Activated T-helper 1 cell treated with anti-CD3 and anti-CD28 coated beads, Interleukin-2, amount 50 U/mL, for 16 hours (primary cell): ENCODE measurements at places on chromosomes 3 and 15.

GRCh38 chr15:59457103-59457502 is 19.1 kb downstream of the FAM81A start:
- DNase-seq = no peak

DNA sequence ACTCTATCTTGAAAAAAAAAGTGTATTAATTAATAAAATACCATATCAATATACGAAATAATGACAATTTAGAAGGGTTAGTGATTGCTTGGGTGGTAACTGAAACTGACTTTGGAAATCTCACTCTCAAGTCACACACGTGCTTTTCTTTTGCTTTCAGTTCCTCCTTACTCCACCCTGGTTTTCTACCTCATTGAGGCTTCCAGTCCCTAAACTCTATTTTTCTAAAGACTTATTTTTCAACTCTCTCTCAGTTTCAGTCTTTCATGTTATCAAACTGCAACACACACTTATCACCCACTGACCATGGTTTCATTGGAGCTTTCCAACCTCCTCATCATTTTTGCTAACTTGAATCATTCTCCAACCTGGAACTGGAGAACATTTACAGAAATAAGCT is 23.5 kb downstream of the IL12A start:
- no peak for DNase-seq

- no peak for DNase-seq
These were observed 378.9 kb upstream of the ALCAM start for GRCh38 chr3:104987859-104988258.

- DNase-seq = no peak
These were observed 99.3 kb downstream of the SENP2 start for GRCh38 chr3:185685231-185686035.

GRCh38 chr15:77907824-77908751 is 169.4 kb downstream of the TBC1D2B start:
- peak; percentile 13 for DNase-seq

DNA sequence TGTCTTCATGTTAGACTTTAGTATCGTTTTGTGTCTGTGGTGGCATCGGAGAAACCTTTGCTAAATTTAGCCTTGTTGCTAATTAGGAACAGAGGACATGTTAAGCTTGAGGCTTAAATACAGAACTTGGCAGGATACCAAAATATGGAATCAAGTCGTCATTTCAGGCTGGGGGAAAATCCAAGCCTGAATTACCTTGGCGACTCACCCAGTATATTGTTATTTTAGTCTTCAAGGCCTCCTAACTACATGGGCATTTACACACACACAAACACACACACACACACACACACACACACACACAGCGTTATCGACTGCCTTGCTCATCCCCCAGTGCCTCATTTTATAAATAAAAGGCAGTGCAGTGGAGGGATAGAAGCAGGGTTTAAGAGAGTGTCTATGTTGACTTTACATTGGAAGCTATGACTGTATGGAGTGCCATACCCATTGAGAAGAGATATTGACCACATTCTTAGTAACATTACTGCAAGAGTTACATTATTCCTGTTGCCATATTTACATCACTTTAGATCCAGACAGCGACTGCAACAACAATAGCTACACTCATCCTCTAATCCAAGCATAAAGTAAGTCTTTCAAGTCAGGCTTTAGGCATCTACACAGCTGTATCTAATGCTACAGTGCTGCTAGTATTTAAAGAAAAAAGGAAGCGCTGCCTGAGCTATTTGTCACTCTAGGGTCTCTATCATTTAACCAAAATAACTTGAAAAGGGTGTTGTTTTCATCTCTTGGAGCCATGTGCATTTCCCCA is 210.8 kb upstream of the SEMA6D start:
- DNase-seq = no peak

- DNase-seq = no peak
These were observed 235.3 kb upstream of the CBLB start for GRCh38 chr3:106104078-106104477.

DNA sequence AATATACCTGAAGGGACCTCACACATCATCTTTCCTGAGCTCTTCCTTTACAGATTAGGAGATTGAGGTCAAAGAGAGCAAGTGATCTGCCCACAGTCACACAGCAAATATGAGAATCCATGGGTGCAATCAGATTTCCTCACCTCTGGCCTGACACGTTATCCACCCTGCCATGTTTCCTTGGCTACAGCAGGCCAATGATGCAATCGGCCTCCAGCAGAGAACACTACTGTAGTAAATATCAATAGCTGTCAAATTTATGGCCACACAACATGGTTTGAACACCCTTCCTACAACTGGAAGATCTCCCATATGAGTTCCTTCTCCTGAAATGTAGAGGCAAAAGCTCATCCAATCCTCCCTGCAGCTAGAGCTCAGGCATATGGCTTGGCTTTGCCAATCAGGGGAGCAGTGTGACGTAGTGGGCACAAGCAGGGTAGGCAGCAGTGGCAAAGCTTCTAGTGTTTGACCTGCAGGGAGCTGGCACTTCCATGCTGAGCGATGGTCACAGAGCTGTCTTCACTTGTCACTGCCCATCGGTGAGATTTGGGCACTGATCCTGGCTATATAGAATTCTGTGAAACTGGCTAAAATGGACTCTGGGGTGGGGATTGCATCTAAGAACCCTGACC is 271.3 kb downstream of the TJP1 start:
- DNase-seq = no peak

- no peak for DNase-seq
These were observed 8.8 kb downstream of the CCDC71 start for GRCh38 chr3:49157289-49157688.

DNA sequence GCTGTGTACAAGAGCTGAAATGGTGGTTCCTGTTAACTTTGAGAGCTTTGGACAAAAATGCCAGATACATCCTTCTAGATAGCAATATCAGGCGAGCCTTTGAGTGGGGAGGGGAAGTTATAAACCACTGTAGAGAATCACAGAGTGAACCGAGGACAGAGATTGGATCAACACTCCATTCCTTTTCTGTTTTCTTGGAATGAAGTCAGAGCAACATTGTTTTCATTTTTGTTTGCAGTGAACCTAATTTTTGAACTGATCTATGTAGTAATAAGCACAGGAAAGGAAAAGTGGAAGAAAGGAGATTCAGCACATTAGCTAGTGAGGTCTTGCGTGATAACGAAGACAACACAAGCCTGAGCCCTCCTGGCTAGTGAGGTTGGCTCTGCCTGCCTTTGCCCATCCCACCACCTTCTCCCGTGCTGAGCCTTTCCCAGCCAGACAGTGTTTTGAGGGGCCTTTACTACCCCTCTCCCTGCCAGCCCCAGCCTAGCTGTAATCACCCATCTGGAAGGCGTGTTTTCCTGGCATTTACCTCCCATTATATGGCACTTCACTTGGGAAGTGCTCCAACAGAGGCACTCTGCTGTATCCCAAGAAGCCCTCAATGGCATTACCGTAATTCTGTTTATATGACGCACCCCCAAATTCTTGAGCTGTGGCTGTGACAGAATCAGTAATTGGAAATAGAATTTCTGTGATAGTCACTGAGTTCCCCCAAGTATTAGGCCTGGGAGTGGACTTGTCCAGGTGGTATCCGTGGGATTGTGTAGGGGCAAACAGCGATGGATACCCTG is 129.8 kb downstream of the CACNA1D start:
- DNase-seq = no peak

- no peak for DNase-seq
These were observed 621.3 kb upstream of the EPHA6 start for GRCh38 chr3:96192966-96193550.

GRCh38 chr3:108091498-108092250 is 843 bp upstream of the CD47 start:
- no peak for DNase-seq

- no peak for DNase-seq
These were observed 16.7 kb downstream of the MAPKBP1 start for GRCh38 chr15:41790756-41791546.

DNA sequence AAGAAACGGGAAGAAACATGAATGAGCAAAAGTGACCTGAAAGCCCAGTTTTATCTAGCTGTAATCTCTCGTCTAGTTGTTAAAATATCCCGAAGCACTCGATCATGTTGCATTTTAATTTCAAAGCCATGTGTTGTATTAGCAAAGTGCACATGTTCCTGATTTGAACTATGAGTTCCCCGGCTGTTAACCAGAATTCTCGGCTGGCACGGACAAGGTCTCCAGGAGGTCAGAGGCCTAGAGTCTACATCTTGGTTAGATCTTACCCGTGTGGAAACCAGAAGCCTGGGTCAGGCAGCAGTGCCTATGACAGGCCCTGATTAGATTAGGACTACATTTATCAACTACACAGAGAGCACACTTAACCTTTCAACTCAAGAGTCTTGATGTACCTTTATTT is 195.8 kb downstream of the CDIN1 start:
- DNase-seq = no peak

GRCh38 chr3:44918581-44918980 is 44.2 kb downstream of the TGM4 start:
- DNase-seq = no peak

GRCh38 chr3:141176775-141177174 is 54.9 kb upstream of the PXYLP1 start:
- no peak for DNase-seq

- DNase-seq = no peak
These were observed 27.6 kb downstream of the SLC28A1 start for GRCh38 chr15:84911879-84912660.

DNA sequence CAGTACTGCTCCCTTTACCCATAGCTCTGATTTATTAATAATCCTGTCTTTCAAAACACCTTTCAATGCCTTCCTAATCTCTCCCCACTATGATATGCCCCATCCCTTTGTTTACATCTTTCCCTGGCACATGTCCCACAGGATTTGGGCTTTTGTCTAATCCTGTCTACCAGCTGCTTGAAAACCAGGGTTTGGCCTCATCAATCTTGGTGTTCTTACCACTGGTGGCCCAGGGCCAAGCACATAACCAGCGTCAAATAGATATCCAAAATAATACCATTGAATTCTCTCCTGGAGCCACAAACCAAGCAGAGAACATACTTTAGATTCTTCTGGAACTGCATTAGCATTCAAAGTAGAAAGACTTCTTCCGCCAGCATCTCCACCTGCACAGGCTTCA is 104.8 kb upstream of the PPP2R3A start:
- DNase-seq = no peak

DNA sequence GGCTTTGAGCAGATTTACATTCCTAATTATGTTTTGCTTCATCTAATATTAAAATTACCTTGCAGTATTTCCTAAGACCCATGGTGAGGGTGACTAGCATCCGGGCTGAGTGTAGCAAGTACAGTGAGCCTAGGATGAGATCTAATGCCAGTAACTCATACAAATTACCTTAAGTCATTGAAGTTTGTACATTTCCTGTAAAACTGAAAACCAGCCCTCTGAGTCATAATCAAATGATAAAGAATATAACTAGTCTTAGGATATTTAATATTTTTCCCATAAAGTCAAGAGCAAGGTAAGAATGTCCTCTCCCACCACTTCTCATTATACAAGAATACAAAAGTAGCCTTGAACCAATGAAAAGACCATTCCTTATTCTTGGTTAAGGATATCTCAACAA is 54.8 kb upstream of the CHRM5 start:
- no peak for DNase-seq

GRCh38 chr3:184538666-184539431 is 22.7 kb upstream of the EPHB3 start:
- DNase-seq = no peak

- no peak for DNase-seq
These were observed 115.1 kb downstream of the FHIT start for GRCh38 chr3:61136191-61136590.
